ENCODE measurements at places on chromosomes 3 and 15.
A peak's percentile ranks its signal among the peaks of the same experiment; 100 is the strongest.

DNA sequence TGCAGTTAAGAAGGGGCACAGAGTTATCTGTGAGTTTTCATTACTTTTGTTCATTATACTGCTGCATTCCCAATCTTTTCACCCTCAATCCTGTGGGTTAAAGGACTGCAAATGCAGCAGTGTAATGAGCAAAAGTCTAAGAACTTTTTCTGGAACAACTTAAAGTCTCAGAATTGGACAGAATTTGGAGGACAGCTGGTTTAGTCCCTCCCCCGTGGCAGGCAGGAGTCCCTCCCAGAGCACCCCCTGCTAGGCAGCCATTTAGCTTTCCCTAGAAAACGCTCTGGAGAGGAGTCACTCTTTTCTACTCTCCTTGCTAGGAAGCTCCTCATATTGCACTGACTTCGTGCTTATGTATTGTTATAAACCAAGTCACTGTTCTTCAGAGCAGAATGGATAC lies 156.3 kb upstream of the UBE2E1 start:
- no peak for DNase-seq

- no peak for DNase-seq
Observed at GRCh38 chr3:146680617-146681016, 75.5 kb upstream of the PLSCR5 start.

GRCh38 chr3:175082631-175083030 lies 223.5 kb downstream of the NAALADL2 start:
- DNase-seq: no peak

GRCh38 chr3:183081459-183082183 lies 17.7 kb downstream of the MCCC1 start:
- no peak for DNase-seq

- peak; percentile 47 for DNase-seq
Observed at GRCh38 chr3:183519891-183520290, 35.6 kb downstream of the KLHL6 start.

DNA sequence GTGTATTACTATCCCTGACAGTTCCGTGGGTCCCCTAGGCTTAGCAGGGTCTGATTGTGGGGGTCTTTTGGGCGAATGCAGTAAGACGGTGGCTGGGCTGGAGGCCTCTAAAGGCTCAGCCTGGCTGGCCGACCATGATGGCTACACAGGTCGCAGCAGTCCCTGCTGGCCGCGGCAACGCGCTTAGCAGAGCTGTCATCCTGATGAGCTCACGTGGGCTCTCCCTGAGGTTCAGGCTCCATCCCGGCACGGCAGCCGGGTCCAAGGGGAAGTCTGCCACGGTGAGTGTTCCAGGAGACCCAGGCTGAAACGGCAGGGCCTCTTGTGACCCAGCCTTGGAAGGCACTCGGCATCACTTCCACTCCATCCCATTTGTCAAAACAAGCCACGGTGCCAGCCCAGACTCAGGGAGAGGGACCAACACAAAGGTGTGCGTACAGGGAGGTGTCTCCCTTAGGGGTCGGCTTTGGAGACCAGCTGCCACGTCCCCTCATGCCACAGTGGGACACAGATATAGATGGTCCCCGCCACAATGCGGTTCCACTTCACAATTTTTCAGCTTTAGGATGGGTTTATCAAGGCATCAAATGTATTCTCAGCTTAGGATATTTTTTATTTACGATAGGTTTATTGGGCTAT lies 101.8 kb downstream of the XXYLT1 start:
- peak; percentile 56 for DNase-seq

DNA sequence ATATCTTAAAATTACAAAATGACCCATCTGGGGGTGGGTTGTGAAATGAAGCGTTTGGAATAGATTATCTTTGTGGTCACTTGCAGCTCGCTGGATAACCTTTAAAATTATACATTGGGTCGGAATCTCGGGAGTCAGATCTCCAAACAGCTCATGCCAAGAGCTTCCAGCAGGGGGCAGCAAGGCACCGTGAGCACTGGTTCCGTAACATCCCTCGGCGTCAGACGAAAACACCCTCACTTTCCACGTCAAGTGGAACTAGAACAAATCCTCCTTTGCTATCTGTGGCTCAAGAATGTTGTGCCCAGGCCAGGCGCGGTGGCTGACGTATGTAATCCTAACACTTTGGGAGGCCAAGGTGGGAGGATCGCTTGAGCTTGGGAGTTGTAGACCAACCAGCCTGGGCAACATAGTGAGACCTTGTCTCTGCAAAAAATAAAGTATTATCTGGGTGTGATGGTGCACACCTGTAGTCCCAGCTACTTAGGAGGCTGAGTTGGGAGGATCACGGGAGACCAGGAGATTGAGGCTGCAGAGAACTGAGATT lies 31.1 kb downstream of the UMPS start:
- peak; percentile 84 for DNase-seq

- DNase-seq: no peak
Observed at GRCh38 chr15:84973492-84974460, 7.9 kb upstream of the PDE8A start.

GRCh38 chr15:69444686-69445085 lies 7.9 kb upstream of the RPLP1 start:
- DNase-seq: no peak

- peak; percentile 10 for DNase-seq
Observed at GRCh38 chr3:158539414-158540014, 31.5 kb upstream of the MLF1 start.

DNA sequence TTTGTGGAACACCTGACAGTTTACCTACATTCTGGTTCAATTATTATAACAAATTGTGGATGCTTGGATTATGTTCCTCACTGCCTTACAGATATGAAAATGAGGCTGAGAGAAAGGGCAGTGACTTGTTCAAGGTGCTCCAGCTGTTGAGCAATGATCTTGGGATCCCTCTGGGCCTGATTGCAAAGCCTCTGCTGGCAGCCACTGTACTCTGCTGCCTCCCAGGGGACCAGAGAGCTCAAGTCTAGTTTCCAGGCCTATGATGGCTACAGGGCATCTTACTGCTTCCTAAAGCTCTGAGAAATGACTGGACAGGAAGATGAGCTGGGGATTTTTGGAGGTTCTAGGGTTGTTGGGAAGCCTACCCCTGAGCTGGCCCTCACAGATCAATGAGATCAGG lies 2.3 kb upstream of the SHC4 start:
- no peak for DNase-seq

GRCh38 chr3:184457329-184457728 lies 77.5 kb downstream of the CHRD start:
- no peak for DNase-seq

DNA sequence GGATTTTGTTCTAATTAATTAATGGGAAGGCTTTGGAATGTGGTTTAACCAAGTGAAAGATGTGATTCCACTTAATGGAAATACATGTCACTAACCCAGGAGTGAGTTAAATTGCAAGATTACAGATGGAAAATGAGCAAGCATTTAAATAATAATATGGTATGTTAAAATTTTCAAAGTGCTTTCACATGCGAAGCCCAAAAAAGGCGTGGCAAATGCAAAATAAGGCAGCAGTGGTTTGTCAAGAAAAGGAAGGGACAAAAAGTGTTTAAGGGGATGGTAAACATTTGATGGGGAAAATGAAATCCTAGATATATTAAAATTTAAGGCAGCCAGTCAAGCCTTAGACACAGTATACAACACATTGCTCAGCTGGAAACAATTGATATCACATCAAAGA lies 2.9 kb downstream of the TICRR start:
- DNase-seq: no peak

GRCh38 chr3:4043867-4044575 lies 244.8 kb downstream of the LRRN1 start:
- no peak for DNase-seq

GRCh38 chr3:13027154-13027553 lies 46.1 kb downstream of the IQSEC1 start:
- DNase-seq: no peak

All from retina (tissue), 1 donor.